ENCODE measurements at places on chromosomes 3 and 15.
A peak's percentile ranks its signal among the peaks of the same experiment; 100 is the strongest.

GRCh38 chr3:45387636-45388348 lies 584 bp upstream of the LARS2 start:
- no peak for DNase-seq

- no peak for DNase-seq
Measured at GRCh38 chr3:50089609-50089945, 858 bp downstream of the RBM5 start.

DNA sequence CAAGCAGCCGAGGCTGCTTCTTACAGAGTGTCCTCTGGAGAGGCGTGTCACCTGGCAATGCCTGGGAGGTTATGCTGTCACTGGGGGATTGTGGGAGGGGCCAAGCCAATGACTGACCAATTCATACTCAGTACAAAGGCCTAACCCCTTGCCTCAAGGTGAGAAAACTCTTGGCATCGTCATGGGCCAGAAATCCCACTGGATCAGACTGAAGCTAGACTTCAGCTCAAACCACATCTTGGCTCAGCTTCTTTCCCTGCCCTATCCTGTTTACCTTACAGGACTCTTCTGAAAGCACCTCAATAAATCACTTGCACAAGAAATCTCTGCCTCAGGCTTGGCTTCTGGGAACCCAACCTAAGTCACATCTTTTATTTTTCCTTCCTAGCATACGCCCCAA lies 9.5 kb downstream of the ANAPC13 start:
- DNase-seq = no peak

DNA sequence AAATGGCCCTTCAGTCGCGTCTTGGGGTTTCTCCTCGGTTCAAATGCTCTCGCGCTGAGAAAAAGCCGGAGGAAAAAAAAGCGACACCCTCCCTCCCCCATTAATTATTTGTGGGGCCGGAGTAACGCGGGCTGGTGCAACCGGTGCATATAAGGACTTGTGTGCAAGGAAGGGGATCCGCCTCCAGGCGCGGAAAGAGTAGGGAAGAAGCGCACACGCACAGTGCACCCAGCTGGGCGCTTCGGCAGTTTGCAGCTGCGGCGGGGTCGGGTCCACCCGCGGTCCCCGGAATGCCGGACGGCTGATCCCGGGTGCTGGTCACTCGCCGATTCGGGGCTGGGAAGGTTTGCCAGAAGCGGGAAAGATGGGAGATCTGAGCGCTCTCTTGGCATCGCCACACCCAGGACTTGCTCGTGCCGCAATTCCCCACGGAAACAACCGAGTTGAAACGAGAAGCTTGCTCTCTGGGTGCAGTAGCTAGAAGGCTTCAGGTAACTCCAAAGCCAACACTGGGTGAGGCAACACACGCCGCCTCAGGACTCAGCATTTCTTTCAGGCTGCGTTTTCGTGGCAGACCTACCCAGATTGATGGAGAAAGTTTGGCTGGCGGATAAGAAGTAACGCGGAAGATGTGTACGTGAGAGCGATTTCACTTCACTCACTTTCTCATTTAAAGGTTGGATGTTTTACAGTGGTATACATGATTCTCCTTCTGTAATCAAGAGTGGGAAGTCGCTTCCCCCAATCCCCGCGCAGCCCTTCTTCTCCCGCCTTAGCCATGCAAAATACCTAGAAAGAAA lies 720 bp upstream of the TNIK start:
- no peak for DNase-seq

GRCh38 chr3:108985844-108986243 lies 32.2 kb upstream of the GUCA1C start:
- no peak for DNase-seq

GRCh38 chr3:116166121-116166520 lies 279.2 kb downstream of the LSAMP start:
- DNase-seq = no peak

GRCh38 chr15:49306551-49306950 lies 116.5 kb upstream of the FGF7 start:
- no peak for DNase-seq

DNA sequence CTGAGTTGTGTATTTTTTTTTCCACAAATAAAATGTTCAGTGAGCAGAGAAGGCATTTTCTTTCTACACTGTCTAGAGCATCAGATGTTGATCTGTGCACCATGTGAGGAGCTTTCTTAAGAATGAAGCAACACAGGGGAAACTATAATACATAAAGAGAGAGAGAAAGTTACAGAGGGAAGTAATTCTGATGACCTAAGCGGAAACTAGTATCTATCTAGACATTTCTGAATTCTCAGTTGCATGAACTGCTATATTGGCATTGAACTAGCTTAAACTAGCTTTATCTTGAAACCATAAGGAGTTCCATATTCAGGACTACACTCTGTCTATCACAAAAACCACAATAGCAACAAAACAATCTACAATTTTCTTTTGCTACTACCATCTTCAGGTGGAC lies 822.4 kb downstream of the VGLL3 start:
- no peak for DNase-seq

GRCh38 chr15:93811305-93811704 lies 420.1 kb upstream of the MCTP2 start:
- DNase-seq = no peak

- no peak for DNase-seq
Measured at GRCh38 chr15:63630036-63630751, 33.0 kb downstream of the FBXL22 start.

- DNase-seq = no peak
Measured at GRCh38 chr3:129554356-129555152, 11.6 kb downstream of the H1-8 start.

GRCh38 chr3:194058189-194058571 lies 77.8 kb upstream of the HES1 start:
- no peak for DNase-seq

- no peak for DNase-seq
Measured at GRCh38 chr3:106811376-106811775, 565.9 kb upstream of the CCDC54 start.

DNA sequence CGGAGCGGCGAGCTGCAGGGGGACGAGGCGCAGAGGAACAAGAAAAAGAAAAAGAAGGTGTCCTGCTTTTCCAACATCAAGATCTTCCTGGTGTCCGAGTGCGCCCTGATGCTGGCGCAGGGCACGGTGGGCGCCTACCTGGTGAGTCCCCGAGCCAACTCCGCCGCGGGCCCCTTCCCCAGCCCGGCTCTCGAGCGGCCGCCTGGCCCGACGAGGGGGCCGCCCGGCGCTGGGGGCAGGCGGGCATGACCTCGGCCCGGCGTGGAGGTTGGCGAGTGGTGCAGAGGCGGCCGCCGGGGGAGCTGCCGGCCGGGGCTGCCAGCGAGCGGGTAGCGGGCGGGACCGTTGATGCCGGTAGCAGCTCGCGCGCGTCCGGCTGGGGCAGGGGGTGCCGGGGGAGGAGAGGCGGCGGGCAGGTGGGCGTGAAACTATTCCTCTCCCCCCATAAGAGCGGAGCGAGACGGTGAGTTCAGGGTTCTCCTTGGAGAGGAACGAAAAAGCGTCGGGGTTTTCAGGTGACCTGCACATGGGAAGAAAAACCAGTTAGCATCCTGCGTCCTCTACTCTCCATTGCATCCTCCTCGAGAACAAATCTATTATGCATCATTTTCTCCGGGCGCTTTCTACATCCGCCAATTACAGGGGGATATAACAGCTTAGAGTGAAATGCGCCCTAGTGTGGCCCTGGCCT lies 585 bp downstream of the SLCO3A1 start:
- DNase-seq = no peak

GRCh38 chr15:28086175-28086703 lies 12.9 kb downstream of the OCA2 start:
- peak; percentile 25 for DNase-seq

DNA sequence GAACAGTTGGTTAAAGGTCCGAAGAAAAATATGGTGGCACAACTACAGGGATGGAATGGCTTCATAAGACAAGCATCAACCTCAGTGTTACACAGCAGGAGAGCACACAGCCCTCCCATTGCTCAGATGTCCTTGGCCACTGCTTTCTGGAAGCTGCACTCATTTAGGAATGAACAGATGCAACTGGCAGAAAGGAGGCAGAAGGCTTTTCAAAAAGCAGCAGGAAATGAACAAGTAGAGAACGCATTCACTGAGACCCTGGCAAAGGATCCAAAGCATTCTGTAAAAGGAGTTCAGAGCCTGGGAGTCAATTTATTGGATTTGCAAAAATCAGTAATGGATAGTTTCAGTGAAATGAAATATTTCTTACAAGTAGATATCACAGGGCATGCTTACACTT lies 101.1 kb downstream of the PDZRN3 start:
- no peak for DNase-seq

GRCh38 chr15:78420220-78420619 lies 17.8 kb upstream of the IREB2 start:
- DNase-seq = no peak

GRCh38 chr3:138861798-138862197 lies 27.1 kb upstream of the PIK3CB start:
- no peak for DNase-seq

GRCh38 chr3:72746430-72747411 lies 101.5 kb downstream of the SHQ1 start:
- no peak for DNase-seq

DNA sequence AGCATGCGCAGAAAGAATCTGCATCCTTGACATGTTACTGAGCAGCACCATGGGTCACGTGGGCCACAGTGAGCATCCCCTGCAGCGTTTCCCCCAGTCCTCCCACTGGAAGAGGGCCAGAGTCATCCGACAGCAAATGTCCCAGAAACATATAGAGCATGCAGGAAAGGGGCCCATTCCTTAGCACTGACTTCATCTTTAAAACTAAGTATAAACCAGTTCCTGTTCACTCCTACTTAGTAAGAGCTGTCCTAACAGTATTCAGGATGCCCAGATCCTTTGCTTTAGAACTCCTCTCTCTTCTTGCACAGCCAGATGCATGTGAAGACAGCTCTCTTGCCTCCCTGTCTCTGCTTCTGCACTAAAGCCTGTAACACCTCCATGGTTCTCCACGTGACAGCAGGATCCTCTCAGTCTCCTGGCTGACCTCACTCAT lies 79.3 kb upstream of the OXTR start:
- no peak for DNase-seq

DNA sequence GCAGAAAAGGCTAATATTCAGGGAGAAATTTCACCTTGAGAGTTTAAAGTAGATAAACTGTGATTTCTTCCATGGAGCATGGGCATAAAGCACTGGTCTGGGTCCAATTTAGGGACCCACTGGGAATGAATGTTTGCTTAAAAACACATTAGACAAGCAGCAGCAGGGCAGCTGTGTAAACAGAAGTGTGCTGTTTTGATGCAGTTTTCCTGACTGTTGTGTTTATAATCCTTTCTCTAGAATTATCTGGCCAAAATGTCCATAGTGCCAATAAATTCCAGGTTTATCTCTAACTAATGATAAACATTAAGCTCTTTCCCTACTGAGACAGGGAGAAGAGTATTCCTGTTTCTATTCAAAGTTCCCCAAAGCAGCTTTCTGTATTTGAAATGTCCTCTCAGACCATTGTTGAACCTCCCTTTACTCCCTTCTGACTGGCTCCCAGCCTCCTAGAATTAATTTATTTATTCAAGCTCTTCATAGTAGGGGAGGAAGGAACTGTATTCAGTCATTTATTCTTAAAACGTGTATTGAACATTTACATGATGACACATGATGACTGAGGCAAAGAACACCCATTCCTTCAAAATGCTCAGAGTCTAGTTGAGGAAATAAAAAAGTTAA lies 7.0 kb upstream of the TM4SF18 start:
- DNase-seq = no peak

DNA sequence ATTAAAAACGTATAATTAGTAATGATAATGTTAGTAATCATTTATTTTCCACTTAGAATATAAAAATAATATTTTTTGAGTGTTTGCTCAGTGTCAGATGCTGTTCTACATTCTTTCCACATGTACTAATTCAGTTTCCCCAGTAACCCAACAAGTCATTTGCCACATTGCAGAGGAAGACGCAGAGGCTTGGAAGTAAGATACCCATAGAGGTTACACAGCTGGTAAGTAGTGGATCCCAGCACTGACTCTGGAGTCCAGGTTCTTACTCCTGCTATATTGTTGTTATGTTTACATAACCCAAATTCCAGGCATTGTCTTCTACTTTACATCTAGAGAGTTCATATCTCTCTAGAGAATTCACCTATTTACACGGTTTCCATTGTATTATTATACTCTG lies 48.2 kb upstream of the MYO5C start:
- DNase-seq = no peak

DNA sequence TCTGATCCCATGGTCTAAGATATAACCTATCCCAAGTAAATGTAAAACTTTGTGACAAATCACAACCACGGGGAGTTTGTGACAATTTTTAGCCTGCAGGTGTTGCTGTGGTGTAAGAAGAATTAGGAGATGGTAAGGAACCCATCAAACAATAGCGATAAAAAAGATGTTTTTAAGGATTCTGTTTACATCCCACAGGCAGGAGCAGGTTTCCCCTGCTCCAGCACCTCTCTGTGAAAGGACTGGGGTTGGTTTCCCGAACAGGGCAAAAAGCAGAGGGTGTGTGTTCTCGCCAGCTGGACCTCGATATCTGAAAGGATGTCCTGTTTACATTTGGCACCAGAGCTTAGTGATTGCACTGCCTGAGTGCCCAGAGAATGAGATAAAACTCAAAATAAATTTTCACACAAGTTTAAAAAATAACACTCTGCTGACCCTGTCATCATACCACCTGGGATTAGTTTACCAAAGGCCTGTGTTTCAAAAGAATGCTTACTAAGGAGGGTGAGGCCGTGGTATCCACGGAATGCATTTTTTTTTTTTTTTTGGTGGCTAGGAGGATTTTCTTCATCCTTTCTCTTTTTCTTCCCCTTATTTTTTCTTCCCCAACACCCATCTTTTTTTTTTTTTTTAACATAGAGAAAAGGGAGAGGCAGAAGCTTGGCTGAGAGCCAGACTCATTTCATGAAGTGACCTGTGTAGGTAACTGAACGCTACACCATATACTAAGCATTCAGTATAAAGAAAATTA lies 151.8 kb upstream of the DPH6 start:
- DNase-seq = no peak

GRCh38 chr3:64548200-64548889 lies 139.5 kb downstream of the ADAMTS9 start:
- DNase-seq = no peak

DNA sequence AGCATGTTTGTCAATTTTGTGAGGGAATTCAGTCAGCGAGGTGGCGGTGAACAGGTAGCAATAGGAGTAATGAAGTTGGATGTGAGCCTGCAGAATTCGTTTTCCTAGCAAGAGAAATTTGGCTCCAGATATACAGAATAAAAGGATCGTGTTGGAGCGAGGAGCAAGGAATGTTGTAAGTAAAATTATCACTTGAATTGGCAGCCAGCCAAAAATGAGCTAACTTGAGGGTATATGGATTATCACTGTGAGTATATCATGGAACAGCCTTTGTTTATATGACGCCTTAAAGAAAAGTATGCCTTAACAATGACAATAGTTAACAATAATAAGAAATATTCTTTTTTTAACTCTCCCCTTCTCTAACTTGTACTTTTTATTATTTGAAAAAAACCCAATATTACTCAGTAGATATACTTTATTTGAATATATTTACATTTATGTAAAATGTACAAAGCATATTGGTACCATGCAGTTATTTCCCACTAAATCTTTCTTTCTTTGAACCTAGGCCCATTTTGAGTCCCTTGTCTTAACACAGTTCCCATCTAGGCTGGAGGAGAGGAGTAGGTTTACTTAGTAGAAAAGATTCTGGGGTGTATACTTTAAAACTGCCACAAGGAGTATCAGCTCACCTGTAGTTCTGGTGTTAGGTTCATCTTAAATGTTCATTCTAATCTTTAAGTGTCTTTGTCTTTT lies 29.3 kb downstream of the EPHA6 start:
- DNase-seq = no peak

GRCh38 chr3:49132437-49133225 lies at the start of gene LAMB2:
LAMB2 (minus strand) TSS chr3:49133050; CDS start chr3:49132867, 183 bp downstream.
- DNase-seq = no peak
